ENCODE measurements at places on chromosomes 3 and 15.
A peak's percentile ranks its signal among the peaks of the same experiment; 100 is the strongest.

GRCh38 chr3:11386465-11387113 lies 114.4 kb downstream of the ATG7 start:
- no peak for DNase-seq

GRCh38 chr15:91271565-91272153 lies 171.6 kb downstream of the SV2B start:
- peak; percentile 84 for DNase-seq

GRCh38 chr15:84750583-84751092 lies 2.2 kb downstream of the ZNF592 start:
- DNase-seq: no peak

GRCh38 chr3:16070707-16071106 lies 103.8 kb upstream of the GALNT15 start:
- DNase-seq: no peak

DNA sequence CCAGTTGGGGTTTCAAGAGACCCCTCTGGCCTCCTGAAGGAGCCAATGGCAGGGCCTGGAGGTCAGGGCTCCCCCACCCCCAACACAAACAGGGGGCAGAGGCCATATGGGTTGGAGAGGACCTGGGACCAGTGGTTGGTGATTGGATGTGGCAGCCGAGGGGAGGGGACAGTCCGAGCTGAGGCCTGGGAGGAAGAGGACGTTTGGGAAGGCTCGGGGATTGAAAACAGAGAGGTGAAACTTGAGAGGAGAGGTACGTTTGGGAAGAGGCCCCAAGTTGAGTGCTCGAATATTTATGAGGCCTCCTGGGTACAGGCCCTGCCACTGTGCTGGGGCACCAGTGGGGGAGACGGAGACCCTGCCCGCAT lies 53.7 kb downstream of the DNAJB8 start:
- no peak for DNase-seq

All from neuronal stem cell (in vitro differentiated cells).